ENCODE measurements at places on chromosomes 1 and 21.

DNA sequence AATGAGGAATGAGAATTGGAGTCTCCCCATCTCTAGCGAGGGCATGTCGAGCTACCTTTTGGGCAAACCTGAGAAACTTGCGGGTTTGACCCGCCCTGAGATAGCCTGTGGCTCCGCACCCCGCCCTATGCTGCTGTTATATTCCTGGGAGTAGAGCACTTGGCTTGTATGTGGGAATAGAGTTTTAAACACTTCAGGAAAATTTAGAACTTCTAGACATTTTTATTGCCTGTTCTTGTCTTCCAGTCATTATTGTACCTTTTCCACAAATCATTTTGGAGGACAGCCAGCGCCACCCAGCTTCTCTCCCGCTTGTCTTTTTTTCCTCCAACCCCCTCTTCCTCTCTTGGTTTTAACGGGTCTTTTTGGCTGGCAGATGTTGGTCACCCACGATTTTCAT lies 738 bp downstream of the GNPAT start:
- DNase-seq: no peak

DNA sequence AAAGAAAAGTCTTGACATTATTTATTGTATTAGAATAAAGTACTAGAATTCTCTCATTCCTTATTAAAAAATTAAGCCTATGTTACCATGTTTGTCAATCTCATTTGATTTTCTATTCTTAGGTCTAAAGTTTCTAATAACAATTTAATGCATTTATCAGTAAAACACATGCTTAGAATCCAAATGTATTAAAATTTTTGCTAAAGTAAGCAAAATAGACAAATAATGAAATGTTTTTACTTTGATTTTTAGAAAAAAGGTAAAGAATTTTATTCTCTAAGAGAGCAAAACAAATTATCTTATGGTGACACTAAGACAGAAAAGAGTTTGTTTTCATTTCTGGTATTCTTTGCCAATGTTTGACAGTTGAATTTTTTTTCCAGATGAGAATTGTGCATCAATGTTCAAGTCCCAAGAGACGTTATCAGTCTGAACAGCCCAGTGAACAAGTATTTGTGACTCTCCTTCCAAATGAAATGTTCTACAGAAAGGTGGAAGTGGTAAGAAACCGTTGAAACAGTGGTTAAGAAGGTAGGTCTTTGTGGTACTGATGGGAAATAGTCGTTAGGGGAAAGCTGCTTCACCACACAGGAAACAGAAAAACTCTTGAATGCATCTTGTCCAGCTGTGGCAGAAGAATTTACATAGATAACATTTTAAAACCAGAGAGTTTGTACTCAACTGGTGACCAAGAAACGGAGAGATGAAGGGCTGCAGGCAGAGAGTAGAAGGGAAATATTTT lies 402.5 kb downstream of the PTPRC start:
- no peak for DNase-seq

DNA sequence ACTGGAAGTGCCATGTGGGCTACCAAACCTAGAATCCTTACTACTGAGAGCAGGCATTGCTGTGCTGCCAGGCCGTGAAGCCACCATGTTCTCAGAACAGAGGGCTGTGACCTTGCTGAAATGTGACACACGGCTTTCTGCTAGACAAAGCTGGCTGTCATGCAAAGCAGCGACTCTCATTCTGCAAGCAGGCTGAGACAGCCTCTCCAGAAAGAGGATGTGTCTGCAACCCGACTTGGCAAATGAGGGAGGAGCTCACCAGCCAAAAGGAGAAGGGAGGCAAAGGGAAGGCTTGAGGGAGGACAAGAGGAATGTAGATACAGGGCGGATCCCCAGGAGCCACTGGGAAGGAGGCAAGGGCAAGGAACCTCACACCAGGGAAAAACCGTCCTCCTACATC lies 85.7 kb upstream of the KRTAP19-8 start:
- DNase-seq: no peak

GRCh38 chr1:227899141-227899819 lies 48.5 kb downstream of the WNT9A start:
- DNase-seq: peak; percentile 6

DNA sequence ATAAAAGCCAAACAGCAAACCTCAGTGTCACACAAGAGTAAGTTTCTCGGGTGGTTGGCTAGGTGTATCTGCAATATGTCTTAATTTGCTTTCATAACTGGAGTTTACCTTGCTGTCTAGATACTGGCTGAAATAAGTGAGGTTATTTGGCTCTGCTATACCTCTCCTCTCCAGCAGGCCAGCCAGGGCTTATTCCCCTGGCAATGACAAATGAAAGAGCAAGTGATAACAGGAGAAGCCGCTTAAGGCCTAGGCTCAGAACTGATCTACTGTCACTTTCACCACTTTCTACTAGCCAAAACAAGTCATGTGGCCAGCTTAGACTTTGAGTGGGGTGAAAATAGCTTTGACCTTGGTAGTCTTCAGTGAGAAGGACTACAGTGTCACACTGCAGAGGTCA lies 4.8 kb upstream of the RPE65 start:
- DNase-seq: no peak

DNA sequence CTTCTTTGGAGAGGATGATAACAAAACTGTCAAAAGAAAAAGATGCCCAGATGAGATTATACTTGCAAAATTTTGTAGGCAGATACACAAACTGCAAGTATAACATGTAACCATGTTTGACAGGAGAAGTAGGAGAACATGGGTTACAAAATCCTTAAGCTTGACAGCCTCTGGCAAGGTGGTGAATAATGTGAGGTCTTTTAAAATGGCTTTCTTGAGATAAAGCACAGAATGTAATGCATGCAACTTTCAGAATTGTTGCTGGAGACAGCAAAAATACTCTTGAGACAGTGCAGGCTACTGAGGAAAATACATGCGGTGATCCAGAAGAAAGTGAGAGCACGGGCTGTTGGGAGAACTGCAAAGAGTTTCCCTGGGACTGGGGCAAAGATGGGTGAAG lies 24.7 kb downstream of the DNAJC6 start:
- no peak for DNase-seq

GRCh38 chr1:231613419-231614349 lies 12.9 kb upstream of the DISC1 start:
- DNase-seq: peak; percentile 9

- peak; percentile 43 for DNase-seq
These were observed 1.3 kb downstream of the PCNT start for GRCh38 chr21:46325073-46325912.
